Transverse colon (tissue), 4 donors: ENCODE measurements at places on chromosomes 5 and 9. TPM values are rescaled to one million over a fixed set of nuclear protein-coding genes. Genes with fewer than 3 reads are reported as not detected.

Gene GMCL2
- total RNA-seq, result not detected

Gene CDHR2
- total RNA-seq, result 15.5 TPM

Gene PRLR
- total RNA-seq, result 19.8 TPM

Gene PCDHGB3
- total RNA-seq, result 1.9 TPM

Gene SPAG8
- 3.0 TPM for total RNA-seq

Gene EIF4EBP3
- not detected for total RNA-seq

Gene GNA14
- 9.4 TPM for total RNA-seq

Gene SHOC1
- total RNA-seq, result not detected

Gene PCDHB5
- not detected for total RNA-seq

Gene PRR7
- 2.5 TPM for total RNA-seq

Gene NUP188
- 33.8 TPM for total RNA-seq

Gene GRXCR2
- not detected for total RNA-seq

Gene GABRP
- total RNA-seq, result not detected

Gene INPP5E
- total RNA-seq, result 57.5 TPM

Gene IPO11
- total RNA-seq, result 15.7 TPM

Gene STKLD1
- 1.5 TPM for total RNA-seq

Gene ADAMTSL1
- total RNA-seq, result 13.3 TPM

Gene SLC36A2
- not detected for total RNA-seq

Gene TMEM215
- not detected for total RNA-seq

Gene GCNT4
- total RNA-seq, result 1.4 TPM

Gene ZNF618
- 5.4 TPM for total RNA-seq

Gene PCDHB13
- 1.8 TPM for total RNA-seq

Gene IQGAP2
- total RNA-seq, result 119 TPM

Gene PTGDS
- total RNA-seq, result 6.8 TPM

Gene HAPLN1
- total RNA-seq, result 3.1 TPM

Gene PAEP
- not detected for total RNA-seq

Gene ARHGEF39
- total RNA-seq, result 6.7 TPM

Gene GARIN3
- total RNA-seq, result not detected

Gene TBC1D2
- 71.8 TPM for total RNA-seq

Gene SLC4A9
- total RNA-seq, result 3.0 TPM

Gene LHX2
- not detected for total RNA-seq

Gene ADRB2
- total RNA-seq, result 2.2 TPM

Gene SLC6A19
- total RNA-seq, result 69.5 TPM

Gene GFI1B
- total RNA-seq, result not detected

Gene TIFAB
- not detected for total RNA-seq
